ENCODE measurements at places on chromosomes 12 and 14. TPM values are rescaled to one million over a fixed set of nuclear protein-coding genes. Genes with fewer than 3 reads are reported as not detected.

GRCh38 chr12:67091204-67091603 lies 178.0 kb upstream of the CAND1 start:
- no peak for DNase-seq

- DNase-seq, result no peak
Measured at GRCh38 chr12:4506430-4506829, 32.3 kb upstream of the RAD51AP1 start.

DNA sequence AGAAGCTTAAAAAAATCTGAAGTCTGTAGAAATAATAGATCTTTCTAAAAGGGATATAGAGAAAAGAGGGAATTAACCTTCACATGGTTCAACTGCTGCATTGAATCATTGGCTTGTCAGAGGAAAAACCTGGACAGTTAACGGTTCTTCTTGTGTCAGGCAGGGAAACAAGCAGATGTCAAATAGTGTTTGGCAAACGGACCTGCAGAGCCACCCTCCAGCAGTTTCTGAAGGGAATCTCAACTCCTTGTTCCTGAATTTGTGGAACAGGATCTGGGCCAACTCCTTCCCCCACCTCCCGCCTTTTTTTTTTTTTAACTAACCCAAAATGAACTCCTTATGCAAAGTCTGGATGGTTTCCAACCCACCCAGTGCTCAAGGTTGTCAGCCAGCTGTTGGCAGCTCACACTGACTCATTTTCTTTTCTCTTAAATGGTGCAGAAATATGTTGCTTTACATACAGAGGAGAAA lies 187.3 kb downstream of the CAND1 start:
- DNase-seq, result peak; percentile 83

DNA sequence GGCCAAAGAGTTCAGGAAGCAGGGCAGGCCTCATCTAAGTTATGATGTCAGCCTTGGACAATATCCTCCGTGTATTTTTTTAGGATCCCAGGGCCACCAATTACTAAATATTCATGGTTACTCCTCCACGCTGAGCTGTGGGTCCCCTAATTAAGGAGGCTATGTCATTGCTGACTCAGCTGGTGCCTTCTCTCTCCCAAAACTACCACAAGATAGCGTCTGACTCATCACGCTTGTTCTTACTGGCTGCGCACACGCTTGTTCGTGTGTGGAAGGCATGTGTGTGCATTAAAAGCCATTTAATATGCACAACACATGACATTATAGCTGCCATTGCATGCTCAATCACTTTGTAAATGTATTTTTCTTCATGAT lies 78.3 kb downstream of the GSC start:
- DNase-seq, result peak; percentile 72

Gene BICDL1
- total RNA-seq, result 0.65 TPM

DNA sequence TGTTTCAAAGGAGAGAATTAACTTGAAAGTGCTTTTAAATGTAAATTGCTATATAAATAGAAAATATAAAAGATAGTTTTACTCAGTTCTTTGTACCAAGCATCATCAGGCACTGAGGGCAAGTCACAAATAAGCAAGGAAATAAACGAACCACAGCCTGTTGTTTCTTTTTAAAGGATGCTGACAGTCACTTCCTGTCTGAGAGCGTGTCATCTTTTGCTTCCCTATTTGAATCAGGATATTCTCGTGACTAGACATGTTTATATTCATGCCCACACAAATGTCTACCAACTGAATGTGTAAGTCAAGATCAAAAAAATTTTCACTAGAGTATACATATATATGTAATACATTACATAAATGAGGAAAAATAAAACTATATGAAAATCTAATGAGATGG lies 31.4 kb upstream of the SLC2A13 start:
- peak; percentile 24 for DNase-seq

Gene CLEC9A
- not detected for total RNA-seq

DNA sequence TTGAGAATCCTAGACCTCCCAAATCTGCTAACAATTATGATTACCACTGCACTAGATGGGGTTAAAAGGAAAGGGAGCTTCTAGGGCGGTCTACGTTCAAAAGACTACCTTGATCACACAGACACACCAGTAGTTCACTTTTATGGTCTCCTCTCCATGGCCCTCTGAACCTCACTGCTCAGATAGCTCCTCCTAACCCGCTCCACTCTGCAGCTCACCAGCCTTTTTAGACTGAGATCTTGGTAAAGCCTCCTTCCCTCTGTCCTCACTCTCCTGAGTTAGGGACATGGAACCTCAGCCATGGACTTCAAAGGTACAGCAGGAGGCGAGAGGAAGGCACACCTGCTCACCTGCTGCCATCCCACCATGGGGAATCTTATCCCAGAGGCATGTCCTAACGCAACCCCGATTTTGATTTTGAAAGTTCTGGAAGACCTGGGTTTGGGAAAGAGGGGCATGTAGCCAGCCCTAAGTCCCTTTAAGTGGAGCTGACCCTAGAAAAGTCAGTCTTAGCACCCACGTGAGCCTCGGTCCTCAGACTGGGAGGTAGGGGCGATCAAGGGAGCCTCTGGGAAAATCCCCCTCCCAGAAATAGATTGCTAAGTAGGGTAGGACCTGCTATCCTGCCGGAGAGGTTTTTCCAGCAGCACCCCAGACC lies 1.3 kb downstream of the ZNF219 start:
- DNase-seq, result no peak
